NT2/D1 (cell line): ENCODE measurements at places on chromosomes 3 and 15.
A peak's percentile ranks its signal among the peaks of the same experiment; 100 is the strongest.

DNA sequence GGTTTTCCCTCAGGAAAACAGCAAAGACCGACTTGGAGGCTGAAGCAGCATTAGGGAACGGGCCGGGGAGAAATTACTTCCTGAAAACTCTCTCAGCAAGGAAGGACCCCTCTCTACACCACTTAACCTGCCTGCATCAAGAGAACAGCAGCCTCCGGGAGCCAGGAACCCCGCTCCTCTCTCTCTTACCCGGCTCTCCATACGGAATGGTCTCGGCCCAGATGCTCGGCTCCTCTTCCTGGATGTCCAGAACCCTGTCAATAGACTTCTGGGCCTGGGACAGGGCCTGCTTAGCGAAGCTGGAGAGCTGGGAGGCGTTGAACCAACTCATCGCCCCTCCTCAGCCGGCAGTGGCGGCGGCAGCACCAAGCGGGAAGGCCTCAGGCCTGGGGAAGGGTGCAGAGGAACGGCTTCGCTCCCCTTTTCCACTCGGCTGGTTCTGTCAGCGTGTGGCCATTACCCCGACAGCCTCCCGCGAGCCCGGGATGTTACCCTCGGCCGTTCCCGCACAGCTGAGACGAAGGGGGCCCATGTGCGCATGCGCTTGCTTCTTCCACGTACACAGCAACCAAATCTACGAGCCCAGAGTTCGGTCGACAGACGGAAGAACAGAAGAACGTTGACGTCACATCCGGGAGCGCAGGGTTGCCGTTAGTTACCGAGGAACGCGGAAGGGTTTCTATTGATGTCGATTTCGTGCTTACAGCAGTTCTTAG, at the start of gene TMF1:
TSS of gene TMF1 (minus strand) at position 578 of the 716 bp plus-strand sequence. CDS start at position 331, 247 bp downstream.
- peak; percentile 97 for DNase-seq

DNA sequence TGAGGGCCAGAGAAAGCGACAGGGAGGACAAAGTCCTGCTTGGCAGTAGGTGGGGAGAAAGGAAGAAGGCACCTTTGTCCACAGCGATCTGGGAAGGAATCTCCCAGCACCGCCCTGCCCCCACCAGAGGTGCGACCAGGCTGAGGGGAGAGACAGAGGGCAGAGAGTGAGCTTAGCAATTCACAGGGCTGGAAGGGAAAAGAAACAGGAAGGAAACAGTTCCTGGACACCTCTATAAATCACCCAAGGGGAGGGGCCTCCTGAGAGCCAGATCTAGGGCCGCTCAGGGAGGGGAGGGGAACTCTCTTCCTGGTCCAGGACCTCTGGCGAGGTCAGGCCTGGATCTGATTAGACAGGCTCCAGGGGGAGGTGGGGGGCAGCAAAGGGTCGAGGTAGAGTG, 35.4 kb downstream of the RNU5B-1 start:
- no peak for DNase-seq

GRCh38 chr3:133754455-133754854, 8.3 kb downstream of the TF start:
- DNase-seq = no peak

DNA sequence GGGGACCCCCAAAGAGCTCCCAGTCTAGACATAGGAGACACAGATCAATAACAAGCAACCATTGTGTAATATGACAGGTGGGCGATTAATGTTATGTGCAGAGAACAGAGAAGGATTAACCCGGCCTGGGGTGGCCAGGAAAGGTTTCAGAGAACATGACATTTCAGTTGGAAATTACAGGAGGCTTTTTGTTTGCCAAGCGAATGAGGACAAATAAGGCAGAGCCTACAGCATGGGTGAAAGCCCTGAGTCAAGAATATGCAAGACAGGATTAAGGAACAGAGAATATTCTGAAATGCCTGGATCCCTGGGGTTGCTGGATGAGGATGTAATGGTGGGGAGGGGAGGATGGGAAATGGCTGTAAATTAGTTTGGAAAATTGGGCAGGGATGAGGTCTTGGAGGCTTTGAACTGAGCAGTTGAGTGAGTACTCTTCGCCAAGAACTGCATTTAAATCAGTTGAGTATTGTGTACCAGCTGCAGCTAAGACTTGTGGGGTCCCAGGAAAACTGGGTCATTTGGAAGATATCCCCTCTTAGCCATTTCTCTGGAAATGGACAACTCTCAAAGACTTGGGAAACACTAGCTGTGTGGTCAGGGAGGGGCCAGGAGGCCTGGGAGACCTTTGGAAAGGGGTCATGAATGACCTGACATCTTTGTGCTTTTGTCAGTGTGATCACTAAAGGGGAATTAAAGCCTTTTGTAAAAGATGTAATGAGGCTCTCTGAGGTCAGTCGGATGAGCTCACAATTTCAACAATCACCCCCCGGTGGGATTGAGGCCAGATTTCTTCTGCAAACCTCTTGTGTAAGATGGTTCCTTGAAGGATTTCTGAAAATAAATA, 198.6 kb upstream of the NR2E3 start:
- DNase-seq = peak; percentile 75

GRCh38 chr3:4716266-4716665, 223.1 kb downstream of the ITPR1 start:
- no peak for DNase-seq

DNA sequence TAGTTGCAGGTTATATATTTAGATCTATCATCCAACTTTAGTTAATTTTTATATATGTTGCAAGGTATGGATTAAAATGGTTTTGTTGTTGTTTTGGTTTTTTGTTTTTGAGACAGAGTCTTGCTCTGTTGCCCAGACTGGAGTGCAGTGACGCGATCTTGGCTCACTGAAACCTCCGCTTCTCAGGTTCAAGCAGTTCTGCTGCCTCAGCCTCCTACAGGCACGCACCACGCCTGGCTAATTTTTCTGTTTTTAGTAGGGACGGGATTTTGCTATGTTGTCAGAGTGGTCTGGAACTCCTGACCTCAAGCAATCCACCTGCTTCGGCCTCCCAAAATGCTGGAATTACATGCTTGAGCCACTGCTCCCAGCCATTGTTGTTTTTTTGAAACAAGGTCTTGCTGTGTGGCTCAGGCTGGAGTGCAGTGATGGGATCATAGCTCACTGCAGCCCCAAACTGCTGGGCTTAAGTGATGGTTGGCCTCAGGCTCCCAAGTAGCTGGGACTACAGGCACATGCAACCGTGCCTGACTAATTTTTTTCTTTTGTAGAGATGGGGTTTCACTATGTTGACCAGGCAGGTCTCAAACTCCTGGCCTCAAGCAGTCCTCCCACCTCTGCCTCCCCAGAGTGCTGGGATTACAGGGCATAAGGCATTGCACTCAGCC, 92.0 kb downstream of the ZNF609 start:
- DNase-seq = no peak

DNA sequence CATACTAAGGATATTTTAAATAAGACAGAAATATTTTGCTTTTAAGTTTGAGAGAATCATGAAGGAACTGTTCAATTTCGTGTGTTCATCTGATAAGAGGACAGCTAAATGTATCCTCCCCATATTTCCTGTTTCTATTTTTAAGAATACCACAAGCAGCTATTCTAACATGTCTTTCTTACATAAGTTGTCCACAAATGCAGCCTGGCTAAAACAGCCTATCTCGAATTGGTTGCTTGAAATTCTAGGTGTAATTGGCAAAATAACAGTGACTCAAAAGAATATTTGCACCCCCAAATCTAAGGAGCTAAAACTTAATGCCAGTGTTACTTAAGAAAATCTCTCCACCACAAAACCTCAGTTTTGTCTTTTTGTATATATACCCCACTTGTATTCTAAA, 35.0 kb downstream of the BTLA start:
- no peak for DNase-seq

DNA sequence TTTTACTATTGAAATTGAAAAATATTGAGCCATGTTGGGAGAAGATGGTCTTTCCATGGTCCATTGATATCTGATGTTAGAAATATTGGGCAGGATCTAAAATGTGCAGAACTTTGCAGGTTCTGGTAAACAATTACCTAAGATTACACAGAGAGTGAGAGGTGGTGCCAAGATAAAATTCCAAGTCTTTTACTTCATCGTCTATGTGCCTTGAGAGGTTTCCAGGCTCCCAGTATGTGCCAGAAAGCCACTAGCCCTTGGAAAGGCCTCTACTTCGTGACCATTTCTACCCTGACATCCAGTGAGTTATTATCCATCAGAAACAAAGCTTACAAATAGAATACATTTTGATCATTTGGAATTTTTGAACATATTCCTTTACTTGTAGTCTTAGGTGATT, 27.6 kb downstream of the CD200 start:
- DNase-seq = no peak

GRCh38 chr15:31280046-31280830, 46.4 kb upstream of the KLF13 start:
- DNase-seq = no peak

DNA sequence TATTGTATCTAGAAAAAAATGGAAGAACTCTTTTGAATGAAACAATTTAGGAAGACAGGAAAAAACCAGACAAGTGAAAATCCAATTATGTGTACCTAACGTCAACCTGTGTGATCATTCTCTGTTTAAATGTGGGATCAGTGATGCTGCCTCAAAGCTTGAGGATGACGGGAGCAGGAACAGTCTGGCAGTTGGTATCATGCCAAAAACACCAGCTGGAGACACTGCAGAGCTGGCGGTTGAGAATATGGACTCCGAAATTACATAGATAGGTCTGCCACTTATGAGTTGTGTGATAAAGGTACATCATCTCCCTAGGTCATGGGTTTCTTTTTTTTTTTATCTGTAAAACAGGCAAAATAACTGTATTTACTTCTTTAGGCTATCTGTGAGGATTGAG, 480.5 kb downstream of the CNTN4 start:
- DNase-seq = no peak

DNA sequence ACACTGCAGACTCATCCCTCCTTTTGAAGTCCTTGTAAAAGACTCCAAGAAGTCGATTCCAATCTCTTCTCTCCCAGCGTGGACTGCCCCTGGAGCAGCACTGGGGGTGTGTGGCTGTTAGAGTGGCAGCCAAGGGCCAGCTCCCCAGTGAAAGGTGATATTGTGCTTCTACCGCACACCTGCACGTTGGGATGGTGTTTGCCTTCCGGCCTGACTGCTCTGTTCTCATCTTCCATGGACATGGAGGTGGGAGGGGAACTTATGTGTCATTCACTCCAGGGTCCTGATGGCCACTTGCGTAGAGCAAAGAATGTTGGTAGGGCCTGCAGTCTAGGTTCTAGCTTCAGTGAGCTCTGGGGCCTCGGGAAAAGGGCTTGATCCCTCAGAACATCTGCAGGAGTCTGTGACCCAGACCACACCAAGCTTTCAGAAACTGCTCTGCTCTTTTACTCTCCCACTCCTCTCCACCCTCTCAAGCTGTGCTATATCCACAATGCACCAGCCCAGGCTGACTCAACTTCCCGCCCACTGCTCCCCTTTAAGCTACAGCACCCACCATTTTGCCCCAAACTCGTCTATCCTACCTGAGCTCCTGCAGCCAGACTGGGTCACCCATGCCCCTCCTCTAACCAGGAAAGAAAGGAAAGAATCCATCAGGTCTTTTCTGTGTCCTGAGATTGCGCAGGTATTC, 31.3 kb downstream of the LIPC start:
- no peak for DNase-seq

- DNase-seq = no peak
Measured at GRCh38 chr3:66381626-66382025, 119.2 kb downstream of the LRIG1 start.

DNA sequence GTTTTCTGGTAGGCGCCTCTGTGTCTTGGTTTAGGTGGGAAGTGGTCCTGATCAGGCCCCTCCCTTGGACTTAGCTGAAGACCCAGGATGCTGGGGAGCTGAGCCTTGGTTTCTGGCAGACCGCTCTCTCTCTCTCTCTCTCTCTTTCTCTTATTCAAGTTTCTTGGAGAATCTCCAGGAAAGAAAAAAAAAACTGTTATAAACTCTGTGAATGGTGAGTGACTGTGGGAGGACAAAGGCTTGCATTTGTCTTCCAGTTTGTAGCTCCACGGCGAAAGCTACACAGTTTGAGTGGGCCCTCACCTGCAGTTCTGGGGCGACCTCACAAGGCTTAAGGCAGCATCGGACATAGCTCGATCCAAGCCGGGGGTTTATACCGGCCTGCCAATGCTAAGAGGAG, 7.5 kb downstream of the DET1 start:
- DNase-seq = no peak

- DNase-seq = no peak
Measured at GRCh38 chr15:74396445-74397238, 29.2 kb upstream of the CYP11A1 start.

GRCh38 chr3:64357481-64357880, 132.2 kb upstream of the PRICKLE2 start:
- no peak for DNase-seq

- DNase-seq = no peak
Measured at GRCh38 chr3:198097048-198097447, 137.0 kb downstream of the LMLN start.

GRCh38 chr15:82079736-82080135, 33.9 kb upstream of the MEX3B start:
- no peak for DNase-seq

DNA sequence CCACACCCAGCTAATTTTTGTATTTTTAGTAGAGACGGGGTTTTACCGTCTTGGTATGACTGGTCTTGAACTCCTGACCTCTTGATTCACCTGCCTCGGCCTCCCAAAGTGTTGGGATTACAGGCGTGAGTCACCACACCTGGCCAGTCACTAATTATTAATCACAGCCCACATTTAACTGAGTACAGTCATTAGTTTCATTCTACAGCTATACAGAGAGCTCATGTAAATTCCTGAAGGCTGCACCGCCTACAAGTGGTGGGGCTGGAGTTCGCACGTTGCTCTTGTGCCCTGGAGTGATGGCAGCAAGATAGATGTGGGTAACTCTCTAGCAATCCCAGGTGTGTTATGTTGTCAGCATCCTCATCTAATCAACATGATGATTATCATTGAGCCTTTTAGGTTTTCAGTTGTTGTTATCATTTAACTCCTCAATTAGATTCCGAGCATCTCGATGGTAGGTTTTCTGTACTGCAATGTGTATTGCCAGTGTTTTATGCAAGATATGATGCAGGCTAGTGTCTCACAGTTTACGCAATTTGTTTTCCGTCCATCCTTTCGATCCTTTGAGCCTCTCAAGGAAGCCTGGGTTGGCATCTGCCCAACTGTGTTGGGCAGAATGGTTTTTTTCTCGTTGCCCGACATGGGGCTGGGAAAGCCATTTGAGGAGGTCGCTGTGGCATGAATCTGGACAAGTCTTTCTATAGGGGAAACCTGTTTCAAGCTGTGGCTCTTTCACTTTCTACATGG, 216.3 kb downstream of the LPP start:
- DNase-seq = no peak

- DNase-seq = no peak
Measured at GRCh38 chr15:67774626-67775025, 50.7 kb upstream of the SKOR1 start.

DNA sequence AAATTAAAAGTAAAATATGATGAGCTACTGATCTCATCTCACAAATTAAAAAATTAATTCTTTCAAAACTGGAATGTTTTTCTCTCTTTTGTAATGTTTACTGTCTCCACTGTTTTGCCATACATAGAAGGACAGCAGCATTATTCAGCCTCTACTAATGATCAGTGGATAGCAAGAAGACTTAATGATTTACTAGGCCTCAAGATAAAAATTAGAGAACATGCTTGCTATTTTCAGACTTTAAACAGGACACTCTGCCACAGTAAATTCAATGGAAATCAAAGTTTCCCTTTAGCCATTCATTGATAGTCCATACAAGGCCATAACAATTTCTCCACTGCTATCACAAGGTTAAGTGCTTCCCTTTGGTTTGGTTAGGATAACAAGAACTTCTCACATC, 129.4 kb downstream of the TMCC1 start:
- DNase-seq = no peak
